ENCODE measurements at places on chromosomes 1 and 21.

DNA sequence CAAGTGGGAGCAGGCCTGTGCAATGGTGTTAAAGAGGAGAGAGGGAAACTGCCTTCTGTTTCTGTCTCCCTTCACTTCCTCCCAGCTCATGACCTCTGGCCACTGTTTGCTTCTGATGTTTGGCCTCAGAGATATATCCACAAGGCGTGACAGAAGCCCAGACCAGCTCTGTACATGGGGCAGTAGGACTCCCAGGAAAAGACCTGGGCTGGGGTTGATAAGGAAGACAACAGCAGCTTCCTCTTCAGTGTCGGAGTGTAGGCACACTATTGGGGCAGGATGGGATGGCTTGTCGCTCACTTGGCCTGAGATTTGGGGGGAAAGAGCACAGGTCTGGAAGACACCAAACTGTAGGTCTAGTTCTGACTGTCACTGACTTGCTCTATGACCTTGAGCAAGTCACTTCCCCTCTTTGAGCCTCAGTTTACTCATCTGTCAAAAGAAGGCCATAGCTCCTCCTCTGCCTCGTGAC lies 67.8 kb upstream of the KLHDC7A start:
- DNase-seq, result no peak

DNA sequence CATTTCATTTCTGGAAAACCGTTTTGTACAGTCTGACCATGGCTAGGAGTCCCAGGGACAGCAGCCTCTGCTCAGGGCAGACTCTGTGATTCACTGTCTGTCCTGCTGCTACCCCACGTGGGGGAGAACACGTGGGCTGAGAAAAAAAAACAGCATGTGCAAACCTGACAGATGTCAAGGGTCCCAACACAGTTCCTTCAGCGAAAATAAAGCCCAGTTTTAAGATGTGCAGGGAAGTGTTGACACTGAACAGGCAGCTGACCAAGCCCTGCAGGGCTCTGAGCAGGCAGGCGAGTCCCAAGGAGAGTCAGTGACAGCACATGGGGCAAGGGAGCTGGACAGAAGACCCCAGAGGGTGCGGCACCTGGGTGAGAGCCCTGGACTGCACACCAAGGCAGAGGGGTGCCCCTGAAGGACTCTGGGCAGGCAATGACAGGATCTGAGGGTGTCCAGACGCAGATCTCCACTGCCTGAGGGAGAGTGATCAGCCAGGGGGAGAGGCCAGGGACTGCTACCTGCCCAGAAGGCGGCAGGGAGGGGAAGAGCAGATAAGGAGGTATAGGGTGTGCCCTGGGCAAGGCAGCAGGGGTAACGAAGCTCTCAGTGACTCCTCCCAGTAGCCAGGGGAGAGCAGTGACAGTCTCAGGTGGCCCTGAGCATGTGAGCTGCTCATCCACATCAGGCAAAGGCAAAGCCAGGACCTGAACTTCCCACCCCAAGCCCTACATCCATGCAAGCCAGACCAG lies 5.1 kb upstream of the SPATC1L start:
- DNase-seq, result no peak

GRCh38 chr1:47830021-47830420 lies 167.2 kb downstream of the TRABD2B start:
- DNase-seq, result no peak

DNA sequence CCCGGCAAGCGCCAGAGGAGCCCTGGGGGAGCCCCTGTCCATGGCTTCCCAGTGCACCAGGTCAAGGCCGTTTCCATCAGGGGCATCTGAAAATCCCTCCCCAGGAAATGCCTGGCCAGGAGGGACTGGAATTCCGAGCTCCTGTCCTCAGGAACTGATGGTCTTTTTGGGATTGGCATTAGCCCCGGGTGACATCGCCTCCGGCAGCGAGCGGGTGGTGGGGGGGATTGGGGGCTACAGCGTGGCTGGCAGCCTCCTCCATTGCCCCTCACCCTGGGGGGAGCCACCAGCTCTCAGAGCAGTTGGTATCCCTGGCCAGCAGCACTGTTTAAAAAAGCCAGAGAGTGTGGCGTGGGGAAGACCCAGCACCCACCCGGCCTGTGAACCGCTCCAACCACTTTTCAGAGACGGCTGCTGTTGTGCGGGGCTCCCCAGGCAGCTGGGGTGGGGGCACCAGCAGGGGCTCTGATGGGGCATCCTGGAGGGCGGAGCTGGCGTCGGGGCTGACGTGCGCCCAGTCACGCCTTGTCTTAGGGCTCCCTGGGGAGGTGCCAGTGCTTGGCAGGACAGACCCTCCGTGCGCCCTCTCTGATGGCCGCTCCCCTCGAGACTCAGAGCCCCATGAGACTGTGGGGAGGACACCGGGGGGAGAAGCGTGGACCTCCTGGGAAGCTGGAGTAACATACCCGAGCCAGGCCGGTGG lies 62.9 kb upstream of the TTC34 start:
- no peak for DNase-seq

GRCh38 chr1:192700834-192701271 lies 64.9 kb downstream of the RGS13 start:
- peak; percentile 24 for DNase-seq

GRCh38 chr1:100452641-100453040 lies 85.3 kb upstream of the GPR88 start:
- DNase-seq, result no peak

DNA sequence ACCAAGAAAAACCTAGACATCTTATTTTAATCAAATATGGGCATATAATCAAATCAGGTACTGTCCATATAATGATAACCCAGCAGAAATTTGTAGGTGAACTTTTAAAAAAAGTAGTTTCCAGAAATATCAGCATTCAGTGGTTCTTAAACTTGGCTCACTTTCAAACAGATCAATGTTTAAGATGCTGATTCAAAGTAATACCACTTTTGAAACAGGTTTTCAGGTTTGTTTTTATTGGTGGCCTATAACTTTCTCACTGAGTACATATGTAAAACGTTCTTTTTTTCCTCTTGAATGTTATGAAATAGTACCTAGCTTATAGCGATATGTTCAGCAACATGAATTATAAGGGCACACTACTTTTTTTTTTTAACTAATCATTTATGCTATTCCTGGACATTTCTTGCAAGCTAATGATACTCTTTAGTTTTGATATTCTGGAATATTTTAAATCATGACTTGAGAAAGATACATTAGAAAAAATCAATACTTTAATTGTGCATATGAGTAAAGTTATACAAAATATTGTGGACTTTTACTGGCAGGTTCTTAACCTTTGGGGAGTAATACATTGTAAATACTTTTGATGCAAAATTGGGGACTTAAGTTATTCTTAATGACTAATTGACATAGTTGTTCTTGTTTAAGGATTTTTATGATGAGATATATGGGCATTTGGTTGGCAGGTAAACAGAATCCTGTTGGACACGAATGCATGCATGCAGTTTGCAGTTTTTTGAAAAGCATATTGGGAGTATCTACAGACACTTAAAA lies 3.0 kb downstream of the NFIA start:
- no peak for DNase-seq

DNA sequence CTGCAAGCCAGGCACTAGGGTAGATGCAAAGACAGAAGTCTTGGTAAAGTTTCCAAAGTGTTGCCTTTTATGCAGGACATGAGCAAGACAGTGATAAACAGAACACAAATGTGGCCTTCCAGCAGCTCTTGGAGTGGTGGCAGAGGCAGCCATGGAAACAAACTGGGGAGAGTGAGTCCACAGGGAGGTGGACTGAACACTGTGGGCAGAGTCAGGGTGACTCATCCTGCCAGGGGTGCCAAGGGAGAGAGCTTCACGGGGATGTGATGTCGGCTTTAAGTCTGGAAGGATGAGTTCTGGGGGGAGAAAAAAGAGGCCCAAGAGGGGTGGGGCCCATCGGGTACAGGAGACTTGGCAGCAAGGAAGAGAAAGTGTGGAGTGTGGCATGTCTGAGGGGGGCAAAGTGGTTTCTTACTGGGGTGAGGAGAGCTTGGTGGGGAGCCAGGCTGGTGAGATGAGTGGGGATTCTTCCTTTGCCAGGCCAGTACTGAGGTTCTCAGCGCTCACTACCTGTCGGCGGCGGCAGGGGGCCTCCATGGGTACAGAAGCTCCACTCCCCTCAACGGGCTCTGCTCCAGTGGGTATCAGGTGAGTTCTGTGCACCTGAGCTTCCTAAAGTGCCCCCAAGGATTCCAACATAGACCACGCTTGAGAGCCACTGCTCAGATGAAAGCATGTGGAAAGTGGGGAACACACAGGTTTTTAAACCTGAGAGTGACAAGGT lies 41.8 kb downstream of the KIAA0040 start:
- no peak for DNase-seq

Data from AML-193 (cell line).